ENCODE measurements at places on chromosomes 6 and 20.

DNA sequence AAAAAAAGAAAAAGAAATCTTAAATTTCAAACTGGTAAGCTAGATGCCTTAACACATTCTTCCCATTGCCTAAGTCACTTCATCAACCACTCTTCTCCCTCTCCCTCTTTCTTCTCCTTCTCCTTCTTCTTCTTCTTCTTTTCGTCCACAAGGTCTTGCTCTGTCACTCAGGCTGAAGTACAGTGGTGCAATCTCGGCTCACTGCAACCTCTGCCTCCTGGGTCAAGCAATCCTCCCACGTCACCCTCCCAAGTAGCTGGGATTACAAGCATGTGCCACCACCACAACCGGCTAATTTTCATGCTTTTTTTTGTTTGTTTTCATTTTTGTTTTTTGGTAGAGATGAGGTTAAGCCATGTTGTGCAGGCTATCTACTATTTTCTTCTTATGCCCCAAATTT is 60.2 kb downstream of the GPR63 start:
- DNase-seq = no peak

DNA sequence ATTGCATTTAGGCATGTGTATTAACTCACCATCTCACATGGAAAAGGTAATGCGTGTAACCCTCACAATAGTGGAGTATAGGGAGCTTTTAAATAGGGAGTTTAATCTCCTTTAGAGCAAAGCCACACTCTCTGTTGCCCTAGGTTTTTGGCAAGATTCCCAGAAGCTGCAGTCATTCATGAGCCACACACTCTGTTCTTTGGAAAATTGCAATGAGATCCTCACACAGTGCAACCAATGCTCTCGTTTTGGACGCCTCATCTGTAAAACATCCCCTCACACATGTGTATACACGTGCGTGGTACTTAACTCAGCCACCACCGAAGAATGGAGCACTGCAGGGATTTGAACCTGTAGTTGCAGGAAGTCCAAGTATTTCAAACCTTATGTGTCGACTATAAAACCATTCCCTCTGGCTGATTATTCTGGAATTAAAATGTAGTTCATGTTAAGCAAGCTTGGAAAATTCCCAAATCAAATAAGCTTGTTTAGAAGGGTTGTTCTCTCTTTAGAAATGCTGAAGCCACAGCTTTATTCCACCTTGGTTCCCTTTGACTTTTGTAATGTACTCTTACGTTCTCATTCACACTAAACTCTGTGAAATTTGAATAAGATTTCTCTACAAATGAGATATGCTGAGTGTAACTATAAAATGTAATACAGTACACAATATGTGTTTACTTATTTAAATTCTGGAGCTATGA is 489.8 kb upstream of the MANEA start:
- DNase-seq = no peak

DNA sequence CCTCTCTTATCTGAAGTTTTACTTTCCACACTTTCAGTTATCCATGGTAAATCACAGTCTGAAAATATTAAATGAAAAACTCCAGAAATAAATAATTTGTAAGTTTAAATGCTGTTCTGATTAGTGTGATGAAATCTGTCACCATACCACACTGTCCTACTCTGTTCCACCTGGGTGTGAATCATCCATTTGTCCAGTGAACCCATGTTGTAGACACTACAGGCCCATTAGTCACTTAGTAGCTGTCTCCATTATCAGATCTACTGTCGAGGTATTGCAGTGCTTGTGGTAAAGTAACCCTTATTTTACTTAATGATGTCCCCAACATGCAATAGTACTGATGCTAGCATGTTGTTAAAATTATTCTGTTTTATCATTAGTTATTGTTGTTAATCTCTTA is 29.2 kb upstream of the MMS22L start:
- DNase-seq = no peak

- no peak for DNase-seq
These were observed 12.6 kb downstream of the PCMTD2 start for GRCh38 chr20:64268174-64268573.

DNA sequence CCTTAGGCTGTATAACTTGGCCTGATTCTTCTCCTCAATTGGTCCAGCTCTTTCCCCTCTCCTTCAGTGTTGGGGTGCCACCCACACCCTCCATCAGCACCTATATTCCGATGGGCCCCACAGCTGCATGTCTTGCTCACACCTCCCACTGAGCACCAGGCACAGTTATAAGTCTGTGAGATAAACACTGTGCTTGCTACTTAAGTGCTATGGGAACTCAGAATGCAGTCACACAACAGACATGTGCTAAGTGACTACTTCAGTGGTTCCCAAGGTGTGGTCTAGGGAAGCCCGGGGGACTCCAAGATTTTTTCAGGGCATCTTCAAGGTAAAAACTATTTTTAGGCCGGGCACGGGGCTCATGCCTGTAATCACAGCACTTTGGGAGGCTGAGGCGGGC is 7.3 kb downstream of the ZC3H12D start:
- DNase-seq = no peak

DNA sequence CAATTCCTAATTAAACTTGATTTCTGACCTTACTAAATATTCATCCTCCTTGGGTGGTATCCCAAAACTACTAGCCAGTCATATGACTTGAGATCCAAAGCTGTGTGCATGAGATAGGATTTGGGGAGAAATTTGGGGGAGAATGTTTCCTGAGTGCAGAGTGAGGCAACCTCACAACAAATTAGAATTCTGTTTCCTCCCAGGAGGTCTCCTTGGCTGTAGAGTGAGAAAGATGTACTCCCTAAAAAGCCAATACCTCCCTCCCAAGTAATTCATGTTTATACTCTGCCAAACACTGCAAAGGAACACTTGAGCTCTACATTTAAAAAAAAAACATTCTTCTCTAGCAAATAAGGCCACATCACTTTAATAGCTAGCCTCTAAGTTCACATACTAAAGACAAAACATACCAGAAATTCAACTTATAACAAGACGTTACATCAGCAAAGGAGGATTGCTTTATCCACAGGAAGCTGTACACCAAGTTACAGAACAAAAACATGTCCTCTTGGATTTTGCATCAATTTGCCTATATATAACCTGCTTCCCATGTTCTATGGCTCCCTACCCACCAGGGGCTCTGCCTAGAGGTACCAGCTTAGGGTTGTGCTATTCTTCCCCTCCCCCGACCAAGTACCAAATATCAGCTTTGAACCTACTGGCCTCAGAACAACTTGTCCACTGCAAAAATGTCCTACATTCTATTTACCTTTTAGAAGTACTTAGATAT is 15.4 kb upstream of the TMEM30A start:
- no peak for DNase-seq

DNA sequence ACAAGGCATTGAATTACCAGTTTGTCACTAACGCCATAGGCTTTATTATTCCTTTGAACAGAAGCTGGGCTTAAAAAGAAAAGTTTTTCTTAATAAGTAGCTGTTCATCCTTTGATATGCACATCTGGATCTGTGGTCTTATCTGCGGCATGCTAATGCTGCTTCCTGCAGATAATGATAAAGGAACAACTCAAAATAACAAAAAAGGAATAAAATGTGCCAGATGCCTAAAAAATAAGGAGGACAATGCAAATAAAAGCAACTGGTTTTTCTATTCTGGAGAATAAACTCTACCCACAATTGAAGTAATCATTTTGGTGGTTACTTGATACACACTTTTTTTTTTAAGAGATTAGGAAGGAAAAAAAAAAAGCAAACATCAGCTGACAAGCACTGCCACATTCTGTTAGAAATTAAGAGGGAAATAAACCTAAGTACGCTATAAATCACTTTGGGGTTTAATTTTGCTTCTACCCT is 156.8 kb upstream of the SALL4 start:
- no peak for DNase-seq

DNA sequence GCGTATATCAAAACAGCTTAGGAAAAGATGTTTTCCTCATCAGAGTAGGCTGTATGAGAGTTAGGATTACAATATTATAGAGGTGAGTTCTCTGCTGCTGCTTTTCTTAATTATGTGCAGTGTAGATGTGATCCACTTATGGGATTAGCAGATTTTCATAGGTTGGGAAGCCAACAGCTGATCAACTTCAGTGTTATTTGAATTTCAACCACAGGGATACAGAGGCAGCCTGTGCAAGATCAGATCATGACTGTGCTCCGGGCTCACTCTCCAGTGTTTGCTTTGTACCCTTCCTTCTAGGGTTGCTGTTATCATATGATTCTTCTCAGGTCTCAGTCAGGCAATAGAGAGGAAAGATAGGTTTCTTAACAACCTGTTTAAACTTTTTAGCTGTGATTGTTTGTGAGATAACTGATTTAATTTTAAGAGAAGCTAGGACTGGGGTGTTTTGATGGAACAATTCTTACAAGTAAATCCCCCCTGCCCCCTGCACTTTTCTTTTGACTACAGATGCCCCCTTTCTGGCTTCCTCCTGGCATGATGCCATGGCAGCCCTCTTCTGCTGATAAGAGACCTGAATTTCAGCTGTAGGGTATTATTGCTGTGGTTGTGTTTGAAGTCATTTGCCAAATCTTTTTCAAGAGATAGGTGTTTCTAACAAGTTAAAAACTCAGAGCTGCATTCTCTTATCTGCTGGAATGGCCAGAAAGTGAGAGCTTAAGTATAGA is 8.5 kb downstream of the RNF8 start:
- no peak for DNase-seq

GRCh38 chr20:21548390-21549035 is 34.6 kb upstream of the NKX2-2 start:
- no peak for DNase-seq

- no peak for DNase-seq
These were observed 109.8 kb upstream of the PTPRK start for GRCh38 chr6:128630213-128630612.

DNA sequence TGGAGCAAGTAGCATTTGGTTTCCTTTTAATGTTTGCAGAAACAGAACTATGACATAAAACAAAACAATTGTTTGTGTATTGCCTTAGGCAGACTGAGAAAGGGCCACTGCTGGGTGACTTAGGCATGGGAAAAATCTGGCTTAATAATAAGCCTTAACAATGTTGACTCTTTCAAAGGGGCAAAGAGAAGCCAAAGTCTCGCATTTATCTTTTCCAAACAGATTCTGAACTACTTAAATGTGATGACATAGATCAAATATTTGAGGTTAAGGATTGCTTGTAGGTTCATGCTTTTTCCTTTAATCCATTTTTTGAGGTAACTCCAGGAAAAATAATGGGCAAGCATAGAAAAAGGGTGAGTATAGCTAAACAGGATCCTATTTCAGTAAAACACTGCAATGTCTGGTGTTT is 39.6 kb downstream of the ADAT2 start:
- no peak for DNase-seq

- DNase-seq = no peak
These were observed 6.7 kb downstream of the PFDN4 start for GRCh38 chr20:54214566-54214965.

DNA sequence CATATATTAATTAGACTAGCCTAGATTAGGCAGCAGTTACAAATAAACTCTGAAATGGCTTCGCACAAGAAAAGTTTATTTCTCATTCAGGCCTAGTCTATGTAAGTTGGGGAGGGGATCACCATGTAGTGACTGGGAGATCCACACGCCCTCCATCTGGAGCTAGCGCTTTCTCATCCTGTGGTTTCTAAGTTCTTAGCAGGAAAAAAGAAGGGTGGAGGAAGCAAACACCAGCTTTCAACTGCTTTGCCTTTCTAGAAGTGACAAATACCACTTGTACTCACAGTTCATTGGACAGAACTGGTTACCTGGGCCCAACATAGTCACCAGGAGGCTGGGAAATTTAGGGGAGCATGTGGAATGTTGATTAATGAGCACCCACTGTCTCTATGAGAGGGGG is 46.6 kb downstream of the NDUFAF5 start:
- no peak for DNase-seq

DNA sequence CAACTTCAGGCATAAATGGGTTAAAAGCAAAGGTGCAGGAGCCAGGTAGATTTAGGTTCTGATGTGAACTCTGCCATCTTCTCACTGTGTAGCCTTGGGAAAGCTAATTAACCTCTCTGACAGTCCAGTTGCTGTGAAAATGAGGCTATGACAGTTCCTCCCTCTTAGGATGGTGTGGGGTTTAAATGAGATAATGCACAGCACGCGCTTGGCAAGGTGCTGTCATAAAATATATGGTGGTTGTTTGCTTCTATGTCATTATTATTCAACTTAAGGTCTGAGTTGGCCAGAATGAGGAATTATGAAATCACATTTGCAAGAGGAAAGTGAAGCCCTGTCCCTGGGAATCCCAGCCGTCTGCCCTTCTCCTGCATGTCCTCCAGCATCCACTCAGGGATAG is 15.5 kb upstream of the BCAS1 start:
- DNase-seq = no peak

GRCh38 chr6:145313041-145313855 is 422.1 kb downstream of the EPM2A start:
- no peak for DNase-seq

DNA sequence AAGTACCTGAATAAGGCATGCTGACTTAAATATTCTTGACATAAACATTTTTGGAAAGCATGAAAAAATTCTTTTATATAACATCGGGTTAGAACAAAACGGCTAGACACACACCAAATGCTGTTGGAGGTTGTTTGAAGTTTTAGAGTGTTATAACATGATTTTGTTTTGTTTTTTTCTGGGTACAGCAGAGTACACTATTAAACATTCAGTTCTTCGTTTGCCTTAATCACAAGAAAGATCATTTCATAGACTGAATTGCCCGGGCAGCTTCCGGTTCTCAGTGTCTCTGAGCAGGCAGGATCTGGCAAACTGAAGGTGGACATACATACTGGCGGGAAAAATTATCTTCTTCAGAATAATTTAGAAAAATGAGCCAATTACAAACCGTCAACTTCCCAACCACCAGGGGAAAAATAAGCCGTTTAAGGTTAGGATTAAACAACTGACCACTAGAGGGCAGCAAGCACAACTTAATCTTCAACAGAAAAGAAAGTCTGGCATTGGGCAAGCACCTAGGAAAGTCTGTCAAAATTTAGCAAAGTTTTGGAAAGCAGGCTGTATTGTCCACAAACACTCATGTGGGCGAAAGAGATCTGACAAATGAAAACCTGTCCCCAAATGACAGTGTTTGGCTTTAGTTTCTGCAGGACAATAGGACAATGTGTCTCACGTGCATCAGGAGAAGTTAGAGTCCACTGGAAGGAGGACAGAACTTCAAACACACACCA is 15.0 kb downstream of the ZNF217 start:
- DNase-seq = peak; percentile 44

GRCh38 chr20:45269754-45270270 is 15.4 kb upstream of the SLPI start:
- no peak for DNase-seq

DNA sequence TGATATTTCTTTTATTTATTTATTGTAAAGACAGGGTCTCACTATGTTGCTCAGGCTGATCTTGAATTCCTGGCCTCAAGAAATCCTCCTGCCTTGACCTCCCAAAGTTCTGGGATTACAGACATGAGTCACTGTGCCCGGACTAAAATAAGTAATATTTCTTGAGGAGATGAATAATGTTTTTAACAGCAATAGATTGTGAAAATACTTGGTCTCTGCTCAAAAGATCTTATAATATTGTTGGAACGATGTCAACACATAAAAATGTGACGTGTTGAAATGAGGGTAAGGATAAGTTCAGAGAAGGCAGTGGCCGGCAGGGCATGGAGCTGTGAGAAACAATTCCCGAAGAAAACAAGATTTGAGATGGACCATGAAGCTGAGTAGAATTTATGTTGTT is 178.7 kb downstream of the GJA1 start:
- DNase-seq = no peak

GRCh38 chr6:57265755-57266221 is 43.7 kb upstream of the RAB23 start:
- DNase-seq = no peak
